Stimulated activated CD8-positive, alpha-beta memory T cell treated with anti-CD3 and anti-CD28 coated beads, Interleukin-7, amount 100 ng/mL, for 1 hour (primary cell): ENCODE measurements at places on chromosomes 3 and 15.

DNA sequence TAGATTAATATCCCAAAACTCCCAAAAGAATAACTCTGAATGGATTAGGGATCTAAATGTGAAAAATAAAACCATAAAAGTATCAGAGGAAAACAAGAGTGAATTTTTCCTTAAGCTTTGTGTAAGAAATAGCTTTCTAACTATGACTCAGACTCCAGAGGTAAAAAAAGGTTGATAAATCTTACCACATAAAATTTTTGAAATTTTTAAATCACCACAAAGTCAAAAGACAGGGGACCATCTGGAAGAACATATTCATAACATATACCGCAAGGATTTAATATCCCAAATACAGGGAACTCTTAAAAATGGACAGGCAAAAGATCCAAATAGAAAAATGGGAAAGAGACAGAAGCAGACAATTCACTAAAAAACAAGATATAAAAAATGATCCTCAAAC lies 145.0 kb downstream of the ARNT2 start:
- no peak for DNase-seq

DNA sequence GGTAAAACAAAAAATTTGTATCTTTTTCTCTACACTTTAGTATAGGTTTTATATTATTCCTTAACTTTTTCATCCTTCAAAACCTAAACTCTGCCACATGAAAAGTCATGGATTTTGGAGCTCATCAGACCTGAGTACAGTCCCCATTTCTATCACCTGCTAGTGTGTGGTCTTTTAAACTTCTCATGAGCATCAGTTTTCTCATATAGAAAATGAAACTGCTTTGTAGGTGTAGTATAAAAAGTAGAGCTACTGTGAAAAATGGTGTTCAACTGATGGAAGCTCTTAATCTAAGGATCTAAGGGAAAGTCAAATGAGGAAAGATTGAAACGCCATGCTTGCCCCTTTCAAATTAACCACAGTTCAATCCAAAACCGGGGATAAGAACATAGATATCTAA lies 686.5 kb downstream of the MECOM start:
- no peak for DNase-seq

- DNase-seq = no peak
These were observed 519 bp downstream of the LYSMD2 start for GRCh38 chr15:51736751-51737521.

- no peak for DNase-seq
These were observed 519.7 kb downstream of the DIPK2A start for GRCh38 chr3:144491333-144491732.

DNA sequence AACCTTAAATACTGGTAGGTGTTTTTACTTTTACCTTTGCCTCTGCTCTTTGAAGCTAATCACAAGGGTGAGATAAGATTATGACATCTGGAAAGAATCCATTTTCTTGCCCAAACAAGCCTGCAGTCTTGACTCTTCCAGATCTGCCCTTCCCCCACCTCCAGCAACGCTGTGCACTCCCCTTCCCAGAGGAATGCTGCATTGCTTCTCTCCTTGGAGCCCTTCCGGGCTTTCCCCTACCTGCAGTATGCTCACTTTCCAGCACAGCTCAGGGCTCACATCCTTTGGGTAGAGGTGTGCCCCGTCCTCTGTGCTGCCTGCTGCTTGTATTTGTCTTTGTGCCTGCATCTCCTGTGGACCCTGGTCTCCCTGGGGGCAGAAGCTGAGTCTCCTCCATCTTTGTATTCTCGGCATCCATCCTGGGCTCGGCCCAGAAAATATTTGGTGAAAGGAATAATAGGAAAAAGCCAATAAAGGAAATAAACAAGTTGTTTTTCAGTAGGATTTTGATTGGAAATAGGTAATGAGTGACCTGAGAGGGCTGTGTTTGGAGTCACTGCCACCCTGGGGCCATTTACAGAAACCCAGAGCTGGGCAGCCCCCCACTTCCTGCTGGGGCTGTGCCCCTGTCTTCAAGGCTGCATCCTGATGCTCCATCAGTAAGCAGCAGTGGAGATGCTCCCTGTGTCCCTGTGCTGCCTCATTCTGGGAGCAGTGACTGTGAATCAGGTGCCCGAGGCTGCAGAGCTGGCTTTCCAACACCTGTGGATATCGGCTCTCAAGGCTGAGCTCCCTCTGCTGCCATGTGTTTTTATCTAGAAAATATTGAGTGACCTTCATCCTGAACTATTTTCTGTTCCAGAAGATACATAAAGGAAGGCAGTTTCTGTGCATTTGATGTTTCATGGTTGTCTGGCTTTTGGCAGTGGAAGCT lies 117.5 kb downstream of the EEFSEC start:
- no peak for DNase-seq

DNA sequence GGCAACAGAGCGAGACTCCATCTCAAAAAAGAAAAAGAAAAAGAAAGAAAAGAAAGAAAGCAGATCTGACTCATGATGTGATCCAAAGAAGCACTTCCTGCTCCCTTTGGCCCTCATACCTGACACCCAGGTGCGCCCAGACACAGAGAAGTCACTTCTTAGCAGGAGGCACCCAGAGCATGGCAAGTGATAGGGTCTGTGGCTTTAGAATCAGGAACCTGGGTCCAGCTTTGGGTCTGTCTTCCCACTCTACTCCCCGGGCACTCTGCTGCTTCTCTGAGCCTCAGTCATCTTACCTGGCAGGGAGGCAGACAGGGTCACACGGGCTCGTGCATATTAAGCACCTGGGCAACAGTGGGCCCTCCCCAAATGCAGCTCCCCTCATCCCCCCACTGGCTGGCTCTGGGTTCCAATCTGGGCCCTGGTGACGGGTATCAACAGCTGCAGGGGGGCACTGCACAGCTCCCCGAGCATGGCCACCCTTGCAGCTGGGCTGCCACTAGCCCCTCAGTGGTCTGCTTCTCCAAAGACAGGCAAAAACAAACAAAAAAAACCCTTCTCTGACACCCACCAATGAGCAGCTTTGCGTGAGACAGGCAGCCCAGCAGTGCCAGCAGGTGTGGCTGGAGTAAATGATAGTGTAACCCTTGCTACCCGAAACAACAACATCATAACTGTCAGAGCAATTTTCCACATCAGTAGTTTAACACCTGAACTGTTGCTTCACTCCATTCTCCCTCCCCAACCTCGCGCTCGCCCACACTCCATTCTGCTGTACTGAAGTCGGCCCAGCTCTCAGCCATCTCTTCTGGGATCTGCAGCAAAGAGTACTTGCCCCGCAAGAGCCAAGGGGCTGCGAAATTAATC lies 99.8 kb downstream of the MEGF11 start:
- no peak for DNase-seq

DNA sequence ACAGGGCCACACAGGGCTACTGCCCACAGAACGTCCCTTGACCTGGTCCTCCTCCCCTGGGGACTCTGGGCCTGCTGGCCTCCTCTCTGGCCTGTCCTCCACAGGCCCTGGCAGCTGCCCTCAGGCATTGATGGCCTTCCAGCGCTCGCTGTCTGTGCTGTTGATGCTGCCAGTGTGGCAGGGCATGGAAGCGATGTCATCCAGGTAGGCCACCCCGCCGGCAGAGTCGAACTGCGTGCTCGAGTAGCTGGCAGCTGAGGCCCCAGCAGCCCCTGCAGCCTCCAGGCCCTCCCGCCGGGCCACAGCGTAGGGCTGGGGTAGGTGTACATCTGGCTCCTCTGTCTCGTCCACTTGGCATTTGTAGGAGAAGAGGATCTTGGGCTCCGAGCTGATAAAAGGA lies 17.1 kb downstream of the TPRA1 start:
- DNase-seq = no peak

GRCh38 chr3:52280050-52280461 lies 1.6 kb upstream of the WDR82 start:
- no peak for DNase-seq

DNA sequence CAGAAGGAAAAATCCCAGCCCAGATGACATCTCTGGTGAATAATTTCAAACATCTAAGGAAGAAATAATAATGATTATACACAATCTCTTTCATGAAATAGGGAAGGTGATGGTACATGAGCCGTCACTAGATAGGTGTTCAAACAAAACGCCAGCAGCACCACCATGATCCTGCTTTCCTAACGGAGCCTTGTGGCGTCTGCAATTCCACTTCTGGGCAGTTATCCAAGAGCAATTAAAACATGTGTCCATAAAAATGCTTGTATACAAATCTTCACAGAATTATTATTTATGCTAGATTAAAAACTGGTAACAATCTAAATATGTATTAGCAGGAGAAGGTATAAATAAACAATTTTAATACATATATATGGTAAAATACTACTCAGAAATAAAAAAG lies 33.7 kb downstream of the RTP4 start:
- DNase-seq = no peak

DNA sequence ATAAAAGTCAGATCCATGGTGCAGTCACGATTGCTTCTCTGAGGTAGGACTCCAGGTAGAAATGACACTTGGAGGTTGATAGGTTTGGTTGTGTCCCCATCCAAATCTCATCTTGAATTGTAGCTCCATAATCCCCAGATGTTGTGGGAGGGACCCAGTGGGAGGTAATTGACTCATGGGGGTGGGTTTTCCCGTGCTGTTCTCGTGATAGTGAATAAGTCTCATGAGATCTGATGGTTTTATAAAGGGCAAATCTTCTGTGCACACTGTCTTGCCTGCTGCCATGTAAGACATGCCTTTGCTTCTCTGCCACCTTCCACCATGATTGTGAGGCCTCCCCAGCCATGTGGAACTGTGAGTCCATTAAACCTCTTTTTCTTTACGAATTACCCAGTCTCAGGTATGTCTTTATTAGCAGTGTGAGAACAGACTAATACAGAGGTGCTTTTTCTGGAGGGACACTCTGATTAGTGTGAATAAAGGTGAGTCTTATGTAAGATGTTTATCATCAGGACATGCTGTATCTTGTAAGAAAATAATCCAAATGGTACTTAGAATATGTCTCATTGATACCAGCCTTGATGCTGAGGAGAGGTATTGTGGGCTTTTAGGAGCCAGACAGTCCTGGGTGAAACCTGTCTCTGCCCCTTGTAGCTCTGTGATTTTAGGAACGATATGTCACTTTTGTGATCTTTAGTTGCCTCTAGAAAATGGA lies 43.0 kb downstream of the SLCO3A1 start:
- DNase-seq = no peak

DNA sequence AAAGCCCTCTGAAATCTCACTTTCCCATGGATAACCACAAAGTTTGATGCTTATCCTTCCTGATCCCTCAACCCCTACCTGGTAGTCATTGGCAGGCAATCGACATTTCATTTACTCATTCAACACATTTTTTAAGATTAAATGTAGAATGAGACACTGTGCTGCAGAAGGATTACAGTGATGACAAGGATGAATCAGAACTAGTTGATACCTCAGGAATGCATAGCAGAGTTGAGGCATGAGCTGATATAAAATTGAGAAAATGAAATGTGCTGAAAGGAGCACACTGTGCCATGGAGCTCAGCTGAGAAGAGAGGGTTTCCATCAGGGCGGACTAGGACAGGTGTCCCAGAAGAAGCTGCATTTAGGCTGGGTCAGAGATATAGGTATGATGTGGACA lies 48.9 kb upstream of the ACTL6A start:
- DNase-seq = no peak

- DNase-seq = no peak
These were observed 20.5 kb upstream of the LIMD1 start for GRCh38 chr3:45574067-45574494.

DNA sequence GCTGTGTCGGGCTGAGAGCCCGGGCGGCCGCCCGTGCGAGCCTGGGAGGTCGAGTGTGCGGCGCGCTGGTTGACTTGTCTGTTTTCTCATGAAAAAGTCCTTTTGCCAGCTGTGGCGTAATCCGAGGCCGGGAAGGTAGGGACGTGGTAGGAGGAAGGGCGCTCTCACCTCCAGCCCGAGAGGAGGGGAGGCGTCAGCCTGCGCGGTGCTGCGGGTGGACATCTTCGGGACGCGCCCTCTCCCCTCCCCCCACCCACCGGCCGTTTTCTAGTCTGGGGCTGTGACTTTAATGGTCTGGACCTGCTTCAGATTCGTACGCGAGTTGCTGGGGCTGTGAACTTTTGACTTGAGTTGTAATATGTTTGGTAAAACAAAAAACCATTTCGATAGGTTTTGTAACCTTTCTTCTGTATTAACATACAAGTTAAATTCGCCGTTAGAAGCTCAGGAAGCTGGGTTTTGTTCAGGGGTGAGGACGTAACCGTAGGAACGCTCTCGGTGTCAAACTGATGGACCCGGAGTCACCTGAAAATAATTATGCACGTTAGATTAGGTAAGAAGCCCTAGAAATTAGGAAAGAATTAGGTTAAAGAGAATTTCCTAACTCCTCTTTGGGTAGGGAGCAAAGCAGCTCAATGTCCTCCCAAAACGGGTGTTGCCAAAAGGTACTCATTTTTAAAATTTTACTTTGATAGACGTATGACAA lies 762 bp downstream of the NCK1 start:
- DNase-seq = peak; percentile 11

DNA sequence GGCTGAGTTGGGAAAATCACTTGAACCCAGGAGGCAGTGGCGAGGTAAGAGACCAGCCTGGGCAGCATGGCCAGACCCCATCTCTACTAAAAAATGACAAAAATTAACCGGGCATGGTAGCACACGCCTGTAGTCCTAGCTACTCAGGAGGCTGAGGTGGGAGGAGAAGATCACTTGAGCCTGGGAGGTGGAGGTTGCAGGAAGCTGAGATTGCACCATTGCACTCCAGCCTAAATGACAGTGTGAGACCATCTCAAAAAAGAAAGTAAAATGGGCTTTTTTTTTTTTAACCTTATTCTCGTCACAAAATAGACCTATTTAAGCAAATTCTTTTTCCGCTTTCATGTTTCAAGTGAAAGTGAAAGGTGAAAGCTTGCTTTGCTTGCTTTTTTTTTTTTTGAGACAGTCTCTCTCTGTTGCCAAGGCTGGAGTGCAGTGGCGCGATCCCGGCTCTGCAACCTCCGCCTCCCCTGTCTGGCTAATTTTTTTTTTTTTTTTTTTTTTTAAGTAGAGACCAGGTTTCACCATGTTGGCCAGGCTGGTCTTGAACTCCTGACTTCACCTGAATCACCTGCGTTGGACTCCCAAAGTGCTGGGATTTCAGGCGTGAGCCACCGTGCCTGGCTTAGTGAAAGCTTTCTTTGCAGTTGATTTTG lies 3.6 kb downstream of the PDIA3 start:
- no peak for DNase-seq

DNA sequence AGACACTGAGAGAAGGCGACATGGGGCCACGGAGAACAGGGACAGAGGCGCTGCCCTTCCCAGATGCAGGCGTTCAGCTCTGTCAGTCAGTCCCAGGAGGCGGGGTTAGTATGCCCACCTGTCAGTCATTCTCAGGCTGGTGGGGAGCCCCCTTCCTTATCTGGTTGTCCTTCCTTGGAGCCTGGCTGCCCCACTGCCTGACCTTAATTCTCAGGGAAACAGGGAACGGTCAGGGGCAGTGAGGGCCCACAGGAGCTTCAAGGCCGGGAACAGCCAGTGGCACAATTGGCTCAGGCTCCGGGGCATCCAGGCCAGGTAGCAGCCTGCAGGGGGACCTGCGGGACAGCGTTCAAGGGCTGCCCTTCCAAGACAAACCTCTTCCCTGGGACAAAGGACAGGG lies 133.2 kb downstream of the CHSY1 start:
- DNase-seq = no peak
